ENCODE measurements at places on chromosomes 13 and 19.

GRCh38 chr19:10228920-10229319 is 2.2 kb downstream of the S1PR2 start:
- DNase-seq, result peak; percentile 28

DNA sequence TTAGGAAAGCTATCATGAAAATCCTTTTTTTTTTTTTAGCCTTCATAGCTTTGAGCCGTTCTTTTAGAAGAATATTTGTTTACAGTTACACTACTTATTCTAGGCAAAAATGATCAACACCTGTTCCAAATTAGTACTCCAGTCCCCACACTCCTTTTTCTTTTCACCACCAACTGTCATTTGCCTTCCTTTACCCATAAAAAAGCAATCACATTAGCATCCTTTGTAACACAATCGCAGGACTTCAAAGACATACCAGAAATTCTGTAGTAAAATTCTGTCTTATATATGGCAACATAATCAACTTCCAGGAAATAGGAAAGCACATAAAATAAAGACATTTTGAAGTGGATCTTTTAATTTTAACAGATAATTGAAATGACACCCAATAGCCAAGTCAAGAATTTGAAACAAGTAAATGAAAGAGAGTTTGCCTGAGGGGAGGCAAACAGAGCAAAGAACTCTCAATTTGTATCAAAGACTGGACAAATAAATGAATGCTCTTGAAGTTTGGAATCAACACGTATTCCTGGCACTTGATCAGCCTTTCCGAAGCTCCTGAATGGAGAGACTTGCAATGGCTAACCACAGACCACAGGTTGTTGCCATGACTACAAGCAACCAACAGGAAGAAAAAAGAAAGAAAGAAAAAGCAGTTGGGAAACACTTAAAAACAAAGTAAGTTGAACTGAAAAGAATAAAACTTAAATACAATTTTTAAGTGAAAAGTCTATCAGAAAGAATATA is 206.8 kb downstream of the PCDH9 start:
- no peak for DNase-seq

- no peak for DNase-seq
Observed at GRCh38 chr13:46087481-46087880, 17.4 kb downstream of the CPB2 start.

DNA sequence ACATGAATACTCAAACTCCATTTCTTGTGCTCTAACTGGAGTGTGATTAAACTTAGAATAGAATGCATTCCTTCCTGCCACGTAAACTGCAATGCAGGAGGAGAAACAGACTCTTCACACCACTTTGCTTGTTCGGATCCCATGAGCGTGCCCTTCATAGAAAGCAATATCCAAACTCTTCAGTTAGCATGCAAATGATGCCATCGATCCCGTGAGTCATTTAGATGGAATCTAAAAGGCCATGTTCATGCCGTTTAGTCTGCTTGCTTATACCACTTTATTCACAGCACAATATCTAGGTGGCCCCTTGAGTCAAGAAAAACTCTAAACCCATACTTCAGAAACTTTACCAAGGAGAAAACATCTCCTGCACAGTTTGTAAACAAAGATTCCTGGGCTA is 225.8 kb downstream of the OXGR1 start:
- no peak for DNase-seq

GRCh38 chr19:51458051-51458645 is at the start of gene SIGLEC8:
Gene SIGLEC8, minus strand, starts transcription at chr19:51458454. Its CDS starts 67 bp downstream, at chr19:51458387.
- DNase-seq, result no peak
